Stimulated activated CD8-positive, alpha-beta memory T cell treated with anti-CD3 and anti-CD28 coated beads, Interleukin-15, amount 100 ng/mL, for 24 hours (primary cell): ENCODE measurements at places on chromosomes 3 and 15.

DNA sequence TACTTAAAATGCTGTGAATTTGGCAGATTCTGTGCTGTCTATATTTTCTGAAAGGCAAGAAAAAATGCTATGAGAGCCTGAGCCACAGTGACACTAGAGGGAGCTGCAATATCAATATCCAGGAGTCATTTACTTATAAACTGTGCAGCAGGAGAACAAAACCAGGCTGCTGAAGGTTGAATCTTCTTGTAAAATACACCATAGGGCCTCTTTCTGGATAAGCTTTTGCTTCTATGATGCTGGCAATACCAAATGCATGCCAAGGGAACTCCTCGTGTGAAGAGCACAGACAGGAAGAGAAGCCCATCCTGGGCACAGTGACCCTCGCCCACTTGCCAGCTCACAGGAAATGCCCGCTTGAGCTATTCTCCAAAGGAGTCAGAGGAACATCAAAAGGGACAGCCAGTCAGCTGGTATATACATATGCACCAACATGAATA lies 48.0 kb upstream of the TSPAN3 start:
- no peak for DNase-seq

DNA sequence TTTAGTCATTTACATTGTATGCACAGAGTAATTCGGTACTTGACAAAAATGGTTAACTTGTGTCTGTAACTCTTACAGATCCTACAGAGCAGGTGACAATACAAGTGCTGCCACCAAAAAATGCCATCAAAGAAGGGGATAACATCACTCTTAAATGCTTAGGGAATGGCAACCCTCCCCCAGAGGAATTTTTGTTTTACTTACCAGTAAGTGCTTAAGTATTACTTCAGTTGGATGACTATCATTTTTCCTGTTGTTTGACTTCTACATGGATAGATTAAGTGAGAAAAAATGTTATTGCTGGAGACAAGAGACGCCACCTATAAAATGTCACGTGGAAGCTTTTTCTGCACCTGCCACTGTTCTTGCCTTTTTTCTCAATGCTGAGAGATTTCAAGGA lies 173.2 kb downstream of the ALCAM start:
- no peak for DNase-seq

DNA sequence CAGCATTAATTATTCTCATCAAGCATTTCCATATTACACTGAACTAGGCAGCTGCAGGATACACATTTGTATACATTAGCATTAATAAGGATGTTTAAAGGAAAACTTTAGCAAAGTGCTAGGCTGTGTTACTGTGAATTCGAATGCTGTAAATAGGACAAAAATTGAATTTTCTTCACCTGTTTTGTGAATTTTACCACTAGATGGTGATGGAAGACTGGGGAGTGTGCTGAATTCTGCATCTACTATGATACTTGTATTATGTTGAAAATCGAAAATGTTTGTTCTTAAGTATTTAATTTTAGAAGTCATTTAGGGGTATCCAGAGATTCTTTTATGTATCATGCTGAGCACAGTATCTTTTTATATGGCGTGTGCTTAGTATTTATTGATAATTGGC lies 12.3 kb upstream of the P2RY14 start:
- DNase-seq = no peak

- DNase-seq = no peak
Observed at GRCh38 chr15:77487469-77487842, 66.8 kb downstream of the HMG20A start.

- no peak for DNase-seq
Observed at GRCh38 chr3:102354818-102355515, 79.8 kb upstream of the ZPLD1 start.

DNA sequence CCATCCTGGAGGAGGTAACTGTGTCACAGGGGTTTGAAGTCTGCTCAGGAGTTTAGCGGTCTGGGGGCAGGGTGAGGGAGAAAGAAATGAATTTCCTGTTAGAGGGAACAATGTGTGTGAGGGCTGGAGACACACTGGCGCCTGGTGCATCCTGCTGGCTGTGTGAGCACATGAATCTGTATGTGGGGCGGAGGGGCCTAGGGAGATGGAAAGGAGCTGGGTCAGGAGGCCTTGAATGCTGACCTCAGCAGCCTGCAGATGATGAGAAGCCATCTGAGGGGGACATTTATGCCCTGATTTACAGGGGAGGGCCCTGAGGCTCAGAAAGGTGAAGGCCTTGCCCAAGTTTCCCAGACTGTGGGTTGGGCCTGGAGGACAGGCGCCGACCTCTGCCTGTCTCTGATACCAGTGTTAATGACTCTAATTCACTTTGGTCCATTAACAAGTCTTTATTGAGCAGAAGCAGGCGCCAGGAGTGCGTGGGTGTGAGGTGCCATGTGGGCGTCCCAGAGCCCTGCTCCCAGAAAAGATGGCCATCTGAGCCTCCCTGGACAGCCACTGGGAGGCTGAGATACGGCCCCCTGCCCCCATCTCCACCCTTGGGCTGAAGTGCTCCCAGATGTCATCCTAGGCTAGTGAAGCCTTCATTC lies 34.8 kb downstream of the LINGO1 start:
- DNase-seq = no peak

DNA sequence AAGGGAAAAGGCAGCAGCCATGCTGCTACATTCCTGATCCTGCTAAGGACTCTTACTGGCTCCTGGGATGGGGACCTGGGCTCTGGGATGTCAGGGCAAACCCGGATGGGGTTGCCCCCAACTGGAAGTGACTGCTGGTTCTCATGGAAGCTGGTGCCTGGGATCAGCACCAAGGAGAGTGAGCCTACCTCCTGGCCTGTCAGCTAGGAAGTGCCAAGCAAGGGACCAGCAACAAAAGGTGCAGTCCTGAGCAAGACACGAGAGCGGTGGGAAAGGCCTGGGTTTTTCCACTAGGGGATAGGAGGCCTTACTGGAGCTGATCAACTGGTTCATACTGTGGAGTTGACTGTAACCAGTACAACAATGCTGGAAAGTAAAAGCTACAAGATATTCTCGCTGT lies 47.9 kb upstream of the SYNM start:
- no peak for DNase-seq

GRCh38 chr15:33296856-33297255 lies 13.9 kb upstream of the RYR3 start:
- no peak for DNase-seq

GRCh38 chr3:38738630-38739395 lies 77.2 kb downstream of the SCN10A start:
- DNase-seq = no peak

GRCh38 chr15:99450896-99451358 lies 114.9 kb upstream of the MEF2A start:
- DNase-seq = peak; percentile 30

DNA sequence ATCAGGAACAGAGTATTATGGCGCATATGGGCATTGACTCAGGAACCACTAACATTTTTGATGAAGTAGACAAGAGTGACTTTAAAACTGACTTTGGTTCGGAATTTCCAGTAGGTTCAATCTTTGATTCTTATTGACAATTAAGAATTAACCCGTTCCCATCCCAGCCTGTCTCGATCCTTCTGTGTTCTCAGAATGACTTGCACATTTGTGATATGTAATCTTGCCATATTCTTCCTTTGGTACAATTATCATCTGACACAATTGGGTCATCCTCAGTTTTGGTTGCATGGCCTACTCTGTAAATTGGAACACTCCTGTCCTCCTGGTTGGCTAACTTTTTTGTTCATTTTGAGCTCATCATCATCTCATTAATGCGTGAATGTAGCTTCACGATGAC lies 10.5 kb downstream of the GPR171 start:
- DNase-seq = no peak

- no peak for DNase-seq
Observed at GRCh38 chr3:172319595-172319994, 128.7 kb downstream of the GHSR start.
